Activated CD4-positive, CD25-positive, alpha-beta regulatory T cell treated with anti-CD3 and anti-CD28 coated beads, Interleukin-2, amount 50 U/mL, for 16 hours (primary cell): ENCODE measurements at places on chromosomes 1 and 21.

- no peak for DNase-seq
These were observed 43.9 kb upstream of the SAMSN1 start for GRCh38 chr21:14589855-14590563.

- DNase-seq = no peak
These were observed 90.2 kb upstream of the RUNX3 start for GRCh38 chr1:25020173-25020845.

- no peak for DNase-seq
These were observed 17.8 kb downstream of the PKNOX1 start for GRCh38 chr21:42991992-42992740.

DNA sequence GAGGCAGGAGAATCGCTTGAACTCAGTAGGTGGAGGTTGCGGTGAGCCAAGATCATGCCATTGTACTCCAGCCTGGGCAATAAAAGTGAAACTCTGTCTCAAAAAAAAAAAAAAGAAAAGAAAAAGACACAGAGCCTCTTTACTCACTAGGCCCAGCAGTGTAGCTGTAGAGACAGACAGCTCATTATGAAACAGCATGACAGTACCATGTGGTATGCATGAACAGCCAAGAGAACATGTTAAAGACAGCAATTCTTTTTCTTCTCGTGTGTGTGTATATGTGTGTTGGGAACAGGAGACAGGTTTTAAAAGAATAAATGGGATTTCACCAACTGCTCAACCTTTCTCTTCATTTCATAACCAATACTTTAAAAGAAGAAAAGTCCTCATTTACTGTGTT lies 118.8 kb downstream of the PIK3R3 start:
- DNase-seq = no peak

GRCh38 chr1:10245674-10246073 lies 35.3 kb downstream of the KIF1B start:
- no peak for DNase-seq

DNA sequence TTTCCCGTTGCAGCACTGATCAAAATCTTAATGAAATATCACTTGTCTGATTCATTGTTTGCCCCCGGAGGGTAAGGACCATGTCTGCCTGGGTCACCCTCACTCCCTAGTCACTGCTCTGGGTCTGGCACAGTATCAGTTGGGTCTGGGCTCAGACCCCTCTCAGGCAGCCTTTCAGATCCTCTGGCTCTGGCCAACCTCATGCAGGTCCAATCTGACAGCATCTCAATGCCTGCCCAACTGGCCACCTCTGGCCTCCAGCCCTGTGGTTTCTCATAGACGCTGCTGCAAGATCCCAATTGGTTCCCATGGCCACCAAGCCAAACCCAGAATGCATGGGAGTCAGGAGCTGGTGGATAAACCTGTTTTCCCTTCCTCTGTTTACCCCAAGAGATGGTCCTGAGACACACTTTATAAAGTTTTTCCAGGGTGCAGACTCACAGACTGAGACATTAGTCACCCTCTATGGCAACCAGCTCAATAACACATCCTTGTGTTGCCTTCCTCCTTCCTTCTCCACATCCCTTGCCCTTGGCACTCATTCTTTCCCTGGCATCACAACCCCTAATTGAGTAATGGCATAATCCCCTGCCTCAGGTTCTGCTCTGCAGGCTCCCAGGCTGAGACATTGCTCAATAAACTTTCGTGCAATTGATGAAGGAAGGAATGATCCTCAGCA lies 199.2 kb downstream of the GRIK3 start:
- no peak for DNase-seq
